ENCODE measurements at places on chromosomes 16 and 17.

DNA sequence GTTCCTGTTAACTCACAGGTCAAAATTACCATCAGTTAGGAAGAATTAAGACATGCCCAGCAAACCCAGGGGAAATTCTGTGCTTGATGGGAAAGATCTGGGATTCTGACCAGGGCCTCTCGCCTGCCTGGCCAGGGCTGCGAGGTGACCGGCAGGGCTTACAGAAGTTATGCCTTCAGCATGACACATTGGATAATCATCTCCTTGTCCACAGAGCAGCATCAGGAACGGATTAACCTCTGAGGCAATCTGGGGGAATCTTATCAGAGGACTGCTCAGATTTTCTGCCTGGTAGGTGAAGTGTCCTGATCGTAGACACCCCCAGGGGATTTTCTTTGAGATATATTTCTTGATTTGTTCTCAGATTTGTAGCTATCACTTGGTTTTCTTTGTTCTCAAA is 172.5 kb downstream of the HS3ST3A1 start:
- no peak for DNase-seq

GRCh38 chr17:34347063-34347462 is 9.2 kb upstream of the CCL13 start:
- DNase-seq = no peak

GRCh38 chr17:57264776-57265175 is 8.5 kb downstream of the MSI2 start:
- no peak for DNase-seq

- DNase-seq = no peak
Observed at GRCh38 chr16:74296104-74296431, 546 bp upstream of the PSMD7 start.

GRCh38 chr17:80492343-80493136 is 16.1 kb upstream of the NPTX1 start:
- DNase-seq = no peak

DNA sequence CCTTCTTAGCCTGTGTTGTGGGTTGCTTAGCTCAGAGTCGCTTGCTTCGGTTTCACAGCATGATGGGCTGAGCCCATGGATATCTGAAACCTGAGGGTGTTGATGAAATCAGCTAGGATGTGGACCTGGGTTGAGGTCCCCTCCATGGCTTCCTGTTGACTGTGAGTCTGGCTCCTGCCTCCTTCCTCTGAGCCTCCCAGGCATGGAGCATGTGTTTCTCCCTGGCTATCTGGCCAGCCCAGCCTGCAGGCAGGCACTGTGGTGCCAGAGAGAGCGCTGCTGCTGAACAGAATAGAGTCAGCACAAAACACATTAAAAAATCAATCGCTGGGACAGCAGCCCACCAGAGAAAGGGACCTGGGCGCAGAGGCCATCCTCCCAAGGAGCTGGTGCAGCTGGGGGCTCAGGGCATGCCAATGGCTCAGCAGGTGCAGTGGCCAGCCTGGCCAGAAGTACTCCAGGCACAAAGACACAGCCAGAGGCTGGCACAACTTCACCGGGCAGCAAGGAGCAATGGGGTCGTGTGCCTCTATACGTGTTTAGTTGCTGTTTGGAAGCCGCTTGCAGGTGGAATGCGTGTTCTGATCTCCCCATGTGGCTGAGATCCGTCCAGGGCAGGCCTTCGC is 28.3 kb upstream of the GPRC5C start:
- no peak for DNase-seq

DNA sequence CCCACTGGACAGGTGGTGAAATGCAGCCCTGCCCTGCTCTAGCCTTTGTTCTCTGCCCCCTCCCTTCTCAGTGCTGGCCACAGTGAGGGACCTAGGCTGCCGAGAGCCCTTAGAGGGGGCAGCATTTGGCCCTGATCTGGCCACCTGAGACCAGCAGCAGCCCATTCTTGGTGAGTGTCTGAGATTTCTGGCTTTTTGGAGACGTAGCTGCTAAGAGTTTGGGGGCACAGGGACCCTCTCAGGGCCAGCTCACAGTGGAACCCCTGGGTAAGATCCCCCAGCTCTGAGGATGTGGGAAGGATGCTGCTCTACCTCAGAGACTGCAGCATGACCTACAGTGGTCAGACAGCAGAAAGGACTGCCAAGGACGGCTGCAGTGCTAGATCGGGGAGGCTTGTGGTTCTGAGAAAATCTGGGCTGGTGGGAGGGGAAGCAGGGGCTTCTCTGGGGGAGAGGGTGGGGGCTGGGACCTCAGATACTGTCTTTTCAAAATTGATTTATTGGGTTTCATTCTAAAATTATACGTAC is 13.3 kb downstream of the GRB7 start:
- no peak for DNase-seq

DNA sequence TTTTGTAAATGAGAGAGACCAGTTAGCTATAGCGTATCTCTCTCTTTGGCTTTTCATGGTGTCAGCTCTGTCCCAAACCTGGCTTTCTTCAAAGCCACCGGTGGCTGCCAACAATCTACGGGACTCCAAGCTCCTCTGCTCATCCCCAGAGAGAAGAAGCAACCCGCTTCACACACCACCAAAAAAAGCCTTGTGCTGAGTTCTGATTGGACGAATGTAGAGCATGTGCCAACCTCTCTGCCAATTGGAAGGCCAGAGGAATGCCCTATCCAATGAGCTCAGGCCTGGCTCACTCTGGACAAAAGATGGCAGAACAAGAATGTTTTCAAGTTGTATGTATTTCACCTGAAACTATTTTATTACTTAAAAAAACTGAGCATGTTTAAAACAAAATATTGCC is 202.4 kb downstream of the C16orf95 start:
- DNase-seq = no peak

DNA sequence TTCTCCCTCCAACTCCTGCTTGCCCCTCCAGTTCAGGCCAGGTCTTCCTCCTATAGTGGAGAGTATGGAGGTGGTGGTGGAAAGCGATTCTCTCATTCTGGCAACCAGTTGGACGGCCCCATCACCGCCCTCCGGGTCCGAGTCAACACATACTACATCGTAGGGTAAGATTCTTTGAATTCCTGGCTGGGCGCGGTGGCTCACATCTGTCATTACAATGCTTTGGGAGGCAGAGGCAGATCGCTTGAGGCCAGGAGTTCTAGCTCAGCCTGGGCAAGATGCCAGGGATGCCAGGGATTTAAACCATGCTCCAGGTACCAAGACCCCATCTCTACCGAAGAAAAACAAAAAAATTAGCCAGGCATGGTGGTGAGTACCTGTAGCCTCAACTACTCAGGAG is 1.4 kb downstream of the ZG16 start:
- DNase-seq = no peak

DNA sequence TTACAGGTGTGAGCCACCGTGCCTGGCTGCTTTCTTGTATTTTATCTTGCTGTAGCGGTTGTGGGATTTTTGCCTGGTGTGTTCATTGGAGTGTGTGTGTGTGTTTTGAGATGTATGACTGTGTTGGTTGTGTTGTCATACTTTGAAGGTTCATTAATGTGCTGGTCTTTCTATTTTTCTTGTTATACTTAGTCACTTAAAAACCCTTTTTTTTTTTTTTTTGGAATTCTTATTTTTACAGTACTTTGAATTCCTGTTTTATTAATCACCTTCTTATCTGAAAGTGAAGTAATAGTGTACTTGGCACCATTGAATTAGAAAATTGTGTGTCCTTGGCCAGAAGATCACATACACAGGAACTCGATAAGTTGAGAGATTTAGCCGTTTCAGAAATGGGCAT is 30.2 kb downstream of the TENT4B start:
- DNase-seq = no peak

DNA sequence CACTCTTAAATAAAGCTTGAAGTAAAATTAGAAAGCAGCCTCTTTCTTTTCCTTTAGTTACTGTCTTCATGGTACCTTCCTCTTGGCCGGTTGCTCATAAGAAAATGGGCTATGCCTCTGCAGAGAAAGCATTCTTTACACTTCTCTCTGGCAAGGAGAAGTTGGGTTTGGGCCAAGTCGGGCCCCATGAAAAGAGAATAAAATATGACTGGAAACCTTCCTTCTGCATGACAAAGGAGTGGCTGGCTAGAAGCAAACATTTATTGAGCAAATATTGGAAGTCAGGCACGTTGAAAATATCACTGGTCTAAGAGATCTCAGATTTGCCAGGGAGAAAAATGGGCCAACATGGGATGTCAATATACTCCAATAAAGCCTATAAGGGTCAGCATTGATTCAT is 126.1 kb downstream of the CA10 start:
- no peak for DNase-seq

GRCh38 chr16:3152277-3152990 is 17.6 kb downstream of the ZNF213 start:
- peak; percentile 96 for DNase-seq

DNA sequence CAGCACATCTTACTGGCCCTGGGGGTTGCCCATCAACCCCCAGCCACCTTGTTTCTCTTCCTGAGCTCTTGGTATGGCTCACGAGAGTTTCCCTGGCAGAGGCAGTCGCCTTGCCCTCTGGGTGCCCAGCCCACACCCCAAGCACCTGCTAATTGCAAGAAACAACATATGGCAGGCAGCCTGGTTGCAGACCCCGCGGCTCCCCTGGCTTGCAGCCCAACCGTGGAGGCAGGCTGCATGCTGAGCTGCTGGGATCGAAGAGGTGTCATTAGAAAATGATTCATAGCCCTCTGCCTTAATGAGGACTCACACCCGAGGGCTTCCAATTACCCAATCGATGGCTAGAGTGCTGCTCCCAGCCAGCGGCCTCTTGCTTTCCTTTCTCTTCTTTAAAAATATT is 115.7 kb downstream of the TMEM114 start:
- DNase-seq = no peak

DNA sequence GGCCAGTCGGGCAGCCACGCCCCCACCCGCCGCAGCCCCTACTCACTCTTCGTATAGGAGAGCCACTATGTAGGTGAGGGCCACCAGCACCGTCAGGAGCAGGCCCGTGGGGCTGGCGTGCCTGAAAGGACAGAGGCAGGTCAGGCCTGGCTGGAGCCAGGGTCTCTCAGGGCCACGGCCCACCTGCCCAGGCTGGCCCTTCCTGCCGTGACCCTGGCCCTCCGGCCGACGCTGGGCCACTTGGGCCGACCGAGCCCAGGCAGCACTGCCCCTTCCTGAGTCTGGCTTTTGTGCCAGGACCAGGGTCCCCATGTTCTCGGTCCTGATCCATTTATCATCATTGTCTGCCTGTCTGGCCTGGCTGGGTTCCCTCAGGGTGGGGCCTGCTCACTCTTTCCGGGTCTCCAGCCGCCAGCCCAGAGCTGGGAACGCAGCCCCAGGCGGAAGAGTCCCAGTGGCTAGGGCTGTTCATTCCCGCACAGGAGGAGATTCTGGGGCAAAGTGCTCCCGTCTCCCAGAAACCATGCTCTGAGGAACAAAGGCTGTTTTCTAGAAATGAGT is 10.1 kb upstream of the RASD1 start:
- DNase-seq = no peak

DNA sequence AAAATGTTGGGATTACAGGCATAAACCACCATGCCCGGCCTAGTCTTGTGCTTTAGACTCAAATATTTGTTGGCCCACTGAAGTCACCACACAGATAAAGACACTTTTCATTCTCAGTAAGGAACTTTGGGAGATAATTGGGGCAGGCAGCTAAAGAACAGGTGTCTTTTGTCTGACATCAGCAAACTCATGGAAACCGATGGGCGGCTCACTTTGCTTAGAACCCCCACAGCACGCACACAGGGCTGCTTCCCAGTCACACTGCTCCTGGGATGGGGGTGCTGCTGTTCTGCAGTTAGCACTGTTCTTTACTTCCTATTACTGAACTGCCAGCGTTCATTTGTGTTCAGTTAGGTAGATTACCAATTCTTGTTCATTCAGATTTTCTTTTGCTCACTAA is 18.0 kb upstream of the BRCA1 start:
- no peak for DNase-seq

GRCh38 chr16:12837291-12837690 is 33.6 kb upstream of the CPPED1 start:
- DNase-seq = no peak
